NAMALWA (cell line): ENCODE measurements at places on chromosomes 16 and 17.

GRCh38 chr16:85996843-85997242 is 97.9 kb downstream of the IRF8 start:
- DNase-seq: no peak

GRCh38 chr17:37458805-37459204 is 30.9 kb upstream of the DUSP14 start:
- no peak for DNase-seq

DNA sequence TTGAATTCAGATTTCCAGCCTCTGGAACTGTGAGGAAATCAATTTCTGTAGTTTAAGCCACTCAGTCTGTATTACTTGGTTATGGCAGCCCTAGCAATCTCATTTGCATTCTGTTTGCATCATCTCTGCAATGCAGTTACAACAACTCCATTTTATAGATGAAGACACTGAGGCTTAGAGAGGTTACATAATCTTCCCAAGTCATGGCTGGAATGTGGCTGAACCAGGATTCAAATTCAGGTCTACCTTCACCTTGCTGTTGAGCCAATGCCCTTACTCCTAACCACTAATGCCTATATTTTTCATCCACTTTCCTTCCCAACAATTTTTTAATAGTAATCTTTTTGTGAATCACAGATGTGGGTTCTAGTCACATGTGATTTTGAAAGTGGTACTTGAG is 469.8 kb upstream of the CCL2 start:
- no peak for DNase-seq

DNA sequence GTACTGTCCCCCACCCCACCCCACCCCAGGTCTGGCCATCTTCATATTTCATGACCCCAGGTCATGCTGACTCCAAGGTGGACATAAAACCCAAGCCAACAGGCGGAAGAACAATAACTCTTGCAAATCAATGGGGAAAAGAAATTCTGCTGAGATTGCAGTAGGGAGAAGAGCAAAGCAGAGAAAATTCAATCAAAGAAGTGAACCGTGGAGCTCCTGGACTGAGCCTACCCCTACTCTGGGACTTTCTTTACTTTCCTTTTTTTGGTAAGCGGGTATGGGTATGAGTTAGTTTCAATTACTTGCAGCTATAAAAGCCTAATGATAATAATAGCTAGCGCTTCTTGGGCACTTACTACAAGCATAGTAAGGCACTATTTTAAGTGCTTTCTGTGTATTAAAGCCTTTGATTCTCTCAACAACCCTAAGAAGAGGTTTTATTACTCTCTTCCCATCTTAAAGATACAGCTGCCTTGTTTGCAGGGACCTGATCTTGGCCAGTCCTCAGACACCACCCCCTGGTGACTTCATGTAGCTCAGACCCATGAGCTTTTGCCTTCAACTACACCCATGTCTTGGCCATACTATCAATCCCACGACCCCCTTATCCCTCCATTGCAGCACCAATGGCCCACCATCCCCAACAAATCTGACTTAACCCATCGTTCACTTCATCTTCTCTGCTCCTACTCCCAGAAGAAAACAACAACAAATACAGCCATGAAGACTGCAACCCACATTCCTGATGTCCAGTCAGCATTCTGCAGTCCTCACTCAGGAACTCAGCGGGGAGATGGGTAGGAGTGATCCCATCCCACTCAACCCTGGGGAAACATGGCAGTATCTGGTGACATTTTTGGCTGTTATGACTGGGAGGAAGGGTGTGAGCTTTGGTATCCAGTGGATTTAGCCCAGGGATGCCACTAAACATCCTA is 4.4 kb downstream of the GGA2 start:
- DNase-seq: peak; percentile 60

- peak; percentile 63 for DNase-seq
These were observed 4.2 kb downstream of the NR1D1 start for GRCh38 chr17:40095944-40096791.
